Left colon (tissue), 2 donors: ENCODE measurements at places on chromosomes 16 and 17.

GRCh38 chr16:72468582-72468981, 296.6 kb upstream of the PMFBP1 start:
- no peak for DNase-seq

DNA sequence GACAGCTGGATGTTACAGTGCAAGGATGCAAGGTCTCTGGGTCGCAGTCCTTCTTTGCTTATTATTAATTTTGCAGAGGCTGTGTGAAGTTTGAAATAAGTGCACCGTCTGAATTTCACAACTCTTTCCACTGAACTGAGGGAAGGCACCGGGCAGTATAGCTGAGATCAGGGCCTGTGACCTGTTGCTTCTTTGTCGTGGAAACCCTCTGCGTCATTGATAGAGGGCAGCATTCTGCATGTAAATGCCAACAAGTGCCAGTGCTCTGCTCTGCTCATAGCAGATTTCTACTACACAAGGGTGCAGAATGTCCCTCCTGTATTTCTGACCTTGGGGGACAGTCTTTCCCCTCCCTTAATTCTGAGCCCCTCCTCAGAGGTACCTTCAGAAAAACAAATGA, 26.0 kb downstream of the CD300LF start:
- DNase-seq = no peak

GRCh38 chr16:50263940-50264929, 2.1 kb upstream of the ADCY7 start:
- no peak for DNase-seq

GRCh38 chr17:29569245-29569950, 897 bp downstream of the TP53I13 start:
- no peak for DNase-seq

DNA sequence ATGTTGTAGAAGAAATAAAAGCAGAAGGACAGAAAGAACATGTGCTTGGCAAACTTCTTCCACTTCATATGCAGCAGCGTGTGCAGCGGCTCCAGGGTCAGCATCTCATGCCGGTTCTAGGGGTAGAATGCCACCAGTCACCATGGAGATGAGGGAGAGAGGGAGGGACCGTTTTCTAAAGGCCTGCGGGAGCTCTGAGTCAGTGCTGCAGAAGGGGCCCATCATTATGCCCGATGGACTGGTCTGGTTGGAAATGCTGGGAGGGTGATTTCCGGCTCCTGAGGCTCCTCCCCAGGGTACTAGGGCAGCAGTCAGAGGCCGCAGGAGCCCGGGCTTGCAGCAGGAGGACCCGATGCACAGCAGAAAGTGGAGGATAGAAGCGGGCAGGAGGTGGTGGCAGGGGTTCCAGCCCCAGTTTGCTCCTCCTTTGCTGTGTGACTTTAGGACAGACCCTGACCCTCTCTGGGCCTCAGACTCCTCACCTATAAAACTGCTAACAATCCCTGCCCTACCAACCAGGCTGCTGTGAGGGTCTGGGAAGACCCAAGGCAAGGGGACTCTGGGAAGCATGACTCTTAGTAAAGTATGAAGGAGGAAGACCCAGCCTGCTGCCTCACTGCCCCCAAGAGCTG, 28.6 kb downstream of the TRPV3 start:
- no peak for DNase-seq

DNA sequence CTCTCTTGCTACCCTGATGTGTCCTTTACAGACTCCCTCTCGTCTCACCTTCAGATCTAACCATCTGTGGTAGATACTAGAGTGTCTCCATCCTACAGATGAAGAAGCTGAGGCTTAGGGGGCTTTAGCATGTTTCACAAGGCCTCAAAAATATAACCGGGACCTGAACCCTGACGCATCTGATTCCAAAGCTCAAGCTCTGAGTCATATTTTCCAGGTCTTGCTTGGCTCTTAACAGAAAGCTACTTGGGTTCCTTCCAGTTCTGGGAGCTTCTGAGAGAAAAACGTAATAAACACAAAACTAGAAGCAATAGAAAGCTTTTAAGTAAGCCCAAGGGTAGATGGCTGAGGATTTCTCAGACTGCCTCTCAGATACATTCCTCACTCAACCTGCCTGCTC, 224.3 kb upstream of the EEF2KMT start:
- no peak for DNase-seq

- DNase-seq = no peak
Measured at GRCh38 chr17:29195465-29196081, 15.4 kb upstream of the MYO18A start.
